ENCODE measurements at places on chromosomes 7 and 10.
A peak's percentile ranks its signal among the peaks of the same experiment; 100 is the strongest.

DNA sequence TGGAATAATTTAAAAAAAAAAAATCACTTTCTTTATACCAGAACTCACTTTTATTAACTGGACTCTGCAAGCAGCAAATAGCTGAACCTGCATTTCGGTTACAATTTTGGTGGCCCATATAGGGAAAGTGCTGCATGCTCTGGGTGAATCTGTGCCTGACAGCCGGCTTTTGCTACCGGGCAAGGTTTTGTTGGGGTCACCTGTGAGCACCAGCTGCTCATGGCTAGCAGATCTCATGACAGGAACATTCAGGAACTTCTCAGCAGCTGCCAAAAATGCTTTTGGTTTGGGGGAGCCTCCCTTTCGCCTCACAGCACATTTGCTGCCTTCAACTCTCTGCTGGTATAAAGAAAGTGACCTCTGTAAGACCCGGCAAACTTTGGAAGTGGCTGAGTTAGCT, 13.2 kb upstream of the CREB3L2 start:
- DNase-seq, result no peak

DNA sequence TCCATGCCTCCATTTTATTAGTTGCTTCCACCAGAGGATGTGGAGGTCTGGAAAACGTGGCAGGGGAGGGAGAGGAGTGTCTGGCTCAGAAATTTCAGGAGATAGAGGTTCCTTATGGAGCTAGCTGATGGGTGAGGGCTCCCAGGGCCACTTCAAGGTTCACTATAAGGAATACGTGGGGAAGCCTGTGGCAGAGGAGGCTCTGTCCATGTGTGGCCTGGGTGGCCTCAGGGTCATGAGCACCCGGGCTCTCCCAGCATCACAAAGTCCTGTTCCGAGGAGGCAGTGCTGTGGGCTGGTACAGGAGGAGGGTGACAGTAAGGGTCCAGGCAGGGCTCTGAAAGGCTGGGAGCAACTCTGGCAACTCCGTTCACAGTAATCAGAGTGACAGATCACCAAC, 24.6 kb downstream of the ARHGAP22 start:
- DNase-seq, result no peak

GRCh38 chr10:16361086-16361485, 75.7 kb upstream of the PTER start:
- DNase-seq, result no peak

DNA sequence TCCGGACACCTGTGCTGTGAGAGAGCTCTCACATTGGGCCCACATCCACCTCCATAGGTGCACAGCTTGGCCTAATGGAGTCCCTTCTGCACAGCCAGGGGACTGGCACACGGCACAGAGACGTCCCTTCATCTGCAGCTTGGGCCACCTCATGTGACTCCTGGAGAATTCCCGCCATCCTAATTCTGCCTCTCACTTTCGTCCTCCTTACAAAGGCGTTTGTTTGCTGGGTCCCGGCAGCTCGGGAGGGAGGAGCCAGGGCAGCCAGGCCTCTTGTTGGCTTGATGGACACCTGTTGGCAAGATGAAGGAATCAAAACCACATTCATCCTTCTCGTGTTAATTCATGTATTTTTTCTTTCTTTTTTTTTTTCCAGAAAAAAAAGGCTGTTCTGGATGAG, 30.7 kb upstream of the TTYH3 start:
- DNase-seq, result no peak

GRCh38 chr10:17031637-17032635, 97.7 kb downstream of the CUBN start:
- no peak for DNase-seq

DNA sequence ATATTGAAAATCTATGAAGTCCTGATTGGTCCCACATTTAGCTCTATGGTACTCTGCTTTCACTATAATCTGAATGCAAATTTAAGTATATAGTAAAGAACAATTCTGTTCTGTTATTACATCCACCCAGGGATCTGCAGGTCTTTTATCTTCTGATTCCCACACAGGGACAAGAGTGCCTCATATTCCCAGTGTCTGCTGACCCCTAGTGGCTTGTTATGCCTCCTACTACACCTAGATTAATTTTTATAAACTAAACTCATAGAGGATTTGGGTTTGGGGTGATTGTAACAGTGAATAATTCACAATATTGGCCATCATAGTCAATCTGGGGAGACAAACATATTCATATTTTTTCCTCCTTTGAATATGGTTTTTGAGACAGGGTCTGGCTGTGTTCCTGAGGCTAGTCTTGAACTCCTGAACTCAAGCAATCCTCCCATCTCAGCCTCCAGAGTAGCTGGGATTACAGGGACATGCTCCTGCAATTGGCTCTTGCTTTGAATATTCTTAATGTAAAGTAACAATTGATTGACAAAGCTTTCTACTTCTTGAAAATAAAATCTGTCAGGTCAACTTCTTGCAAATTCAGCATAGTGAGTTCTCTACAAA, 282.1 kb downstream of the KCND2 start:
- peak; percentile 30 for DNase-seq

DNA sequence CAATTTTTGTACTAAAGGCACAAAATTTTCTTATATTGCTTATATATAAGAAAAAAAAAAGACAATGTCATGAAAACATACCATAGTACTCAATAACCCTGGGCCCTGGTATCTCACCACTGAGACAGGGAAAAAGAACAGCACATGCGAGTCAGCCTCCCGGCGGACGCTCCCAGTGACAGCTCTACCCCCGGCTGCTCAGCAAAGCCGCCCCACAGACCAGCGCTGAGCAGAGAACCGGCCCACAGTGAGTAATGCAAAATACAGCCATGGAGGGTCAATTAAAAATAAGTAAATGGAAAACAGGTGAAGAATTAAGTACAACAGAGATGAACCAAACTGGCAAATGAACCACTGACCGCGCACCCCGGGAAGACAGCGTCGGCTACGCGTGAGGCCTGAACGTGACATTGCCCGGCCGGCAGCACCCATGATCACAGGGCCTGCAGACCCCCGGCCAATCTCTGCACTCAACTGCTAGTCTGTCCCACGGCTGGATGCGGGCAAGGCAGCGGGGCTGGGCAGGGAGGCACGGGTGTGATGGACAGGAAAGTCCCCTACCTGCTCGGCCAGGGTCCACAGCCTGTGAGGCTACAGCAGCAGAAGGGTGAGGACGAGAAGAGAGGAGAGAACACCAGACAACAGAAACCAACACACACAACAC, 175.9 kb downstream of the ZMYND11 start:
- DNase-seq, result no peak

DNA sequence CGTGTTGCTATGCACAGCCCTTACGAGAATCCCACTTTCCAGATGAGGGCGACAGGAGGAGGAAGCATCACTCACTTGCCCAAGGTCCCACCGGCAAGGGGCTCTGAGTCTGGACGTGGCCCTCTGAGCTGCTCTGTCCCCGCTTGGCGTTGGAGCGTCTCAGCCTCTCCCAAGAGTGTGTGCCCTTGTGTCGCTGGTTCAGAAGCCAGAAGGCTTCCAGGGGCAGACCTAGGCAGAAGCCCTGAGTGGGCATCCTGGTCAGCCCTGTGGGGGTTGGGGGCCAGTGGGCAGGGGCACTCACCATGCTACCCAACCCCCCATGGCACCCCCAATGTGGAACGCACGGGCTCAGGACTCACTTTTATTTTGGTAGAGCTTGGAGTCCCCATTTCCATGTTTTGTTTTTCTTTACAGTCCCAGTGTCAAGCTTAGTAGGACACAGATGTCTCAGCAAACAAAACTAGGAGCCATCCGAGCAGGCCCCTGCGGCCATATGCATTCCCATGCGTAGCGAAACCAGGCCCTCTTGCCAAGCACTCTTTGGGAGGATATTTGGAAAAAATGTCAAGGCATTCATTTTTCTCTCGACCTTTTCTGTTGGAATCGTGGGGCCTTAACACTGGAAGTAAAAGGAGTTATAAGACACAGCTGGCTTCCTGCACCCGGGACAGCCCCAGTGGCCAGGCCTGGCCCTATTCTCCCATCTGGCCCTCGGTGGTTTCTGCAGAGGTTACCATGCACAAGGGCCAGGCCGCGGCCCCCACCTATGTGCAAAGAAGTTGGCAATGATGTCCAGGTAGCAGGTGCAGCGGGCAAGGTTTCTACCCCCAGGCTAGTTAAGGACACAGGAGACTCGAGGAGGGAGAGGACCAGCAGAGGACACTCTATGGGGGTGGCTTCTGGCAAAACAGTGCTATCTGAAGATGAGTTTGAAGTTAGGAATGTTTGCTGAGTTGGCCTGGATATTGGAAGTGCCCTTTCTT, 97.0 kb downstream of the LHPP start:
- no peak for DNase-seq

DNA sequence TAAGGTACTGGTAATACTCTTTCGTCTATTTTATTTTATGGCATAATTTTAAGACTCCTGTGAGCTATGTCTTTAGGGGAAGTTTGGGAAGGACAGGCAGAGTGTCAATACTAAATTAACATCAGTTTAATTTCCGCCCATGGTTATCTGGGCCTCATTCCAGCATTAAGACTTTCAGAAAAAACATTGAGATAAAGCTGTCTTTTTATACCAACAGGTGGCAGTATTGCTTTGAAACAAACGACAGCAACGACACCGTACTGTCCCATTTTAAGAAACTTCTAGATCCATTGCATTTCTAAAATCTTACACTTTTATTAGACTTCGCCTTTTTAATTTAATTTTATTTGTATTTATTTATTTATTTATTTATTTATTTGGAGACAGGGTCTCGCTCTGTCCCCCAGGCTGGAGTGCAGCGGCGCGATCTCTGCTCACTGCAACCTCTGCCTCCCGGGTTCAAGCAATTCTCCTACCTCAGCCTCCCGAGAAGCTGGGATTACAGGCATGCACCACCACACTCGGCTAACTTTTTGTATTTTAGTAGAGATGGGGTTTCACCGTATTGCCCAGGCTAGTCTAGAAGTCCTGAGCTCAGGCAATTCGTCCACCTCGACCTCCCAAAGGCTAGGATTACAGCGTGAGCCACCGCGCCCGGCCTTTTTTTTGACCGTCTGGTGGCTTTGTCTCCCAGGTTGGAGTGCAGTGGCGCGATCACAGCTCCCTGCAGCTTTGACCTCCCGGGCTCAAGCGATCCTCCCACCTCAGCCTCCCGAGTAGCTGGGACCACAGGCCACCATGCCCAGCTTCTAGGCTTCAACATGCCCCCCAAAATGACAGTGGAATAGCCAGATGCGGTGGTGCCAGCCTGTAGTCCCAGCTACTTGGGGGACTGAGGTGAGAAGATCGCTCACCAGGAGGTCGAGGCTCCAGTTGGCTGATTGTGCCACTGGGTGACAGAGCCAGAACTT, 78.7 kb upstream of the C1GALT1 start:
- peak; percentile 35 for DNase-seq

DNA sequence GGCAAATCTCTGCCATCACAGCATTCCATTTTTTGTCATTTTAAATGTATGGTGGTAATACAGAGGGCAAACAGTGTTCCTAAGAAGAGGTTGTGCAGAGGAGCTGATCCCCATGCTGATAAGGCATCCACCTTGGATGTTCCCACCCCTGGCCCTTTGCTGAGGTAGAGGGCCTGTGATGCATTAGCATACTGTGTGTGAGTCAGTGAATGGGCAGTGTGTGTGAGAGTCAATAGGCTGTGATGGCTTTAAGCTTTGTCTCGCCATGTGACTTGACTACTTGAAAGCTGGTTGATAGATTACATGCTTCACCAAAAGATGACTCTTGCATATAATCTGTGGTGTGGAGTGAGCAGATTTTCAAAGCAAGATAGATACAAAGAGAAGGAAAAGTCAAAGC, 81.3 kb downstream of the INSYN2A start:
- DNase-seq, result no peak

DNA sequence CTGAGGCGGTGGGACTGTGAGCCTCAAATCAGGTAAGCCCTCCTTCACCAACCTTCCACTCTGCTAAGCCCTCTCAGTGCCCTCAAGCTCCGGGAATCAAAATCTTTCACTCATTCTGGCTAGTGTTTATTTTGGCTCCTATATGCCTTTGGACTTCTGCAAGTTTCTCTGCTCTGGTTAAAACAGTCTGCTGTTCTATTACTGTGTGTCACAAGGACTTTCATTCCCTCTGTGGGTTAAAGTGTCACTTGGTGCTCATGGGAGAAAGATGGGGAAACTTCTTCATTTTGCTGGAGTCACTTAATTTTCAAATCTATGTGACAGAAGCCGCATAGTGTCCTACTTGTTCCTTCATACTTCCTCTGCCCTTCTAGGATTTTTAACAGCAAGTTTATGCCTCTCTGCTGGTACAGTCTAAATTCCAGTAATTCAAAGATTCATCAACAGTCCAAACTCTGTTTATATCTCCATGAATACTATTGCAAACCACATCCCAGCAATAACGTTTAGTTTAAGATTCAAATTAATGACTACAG, 61.3 kb downstream of the CD36 start:
- no peak for DNase-seq

- no peak for DNase-seq
Measured at GRCh38 chr10:105658696-105659095, 1017.6 kb downstream of the SORCS3 start.

DNA sequence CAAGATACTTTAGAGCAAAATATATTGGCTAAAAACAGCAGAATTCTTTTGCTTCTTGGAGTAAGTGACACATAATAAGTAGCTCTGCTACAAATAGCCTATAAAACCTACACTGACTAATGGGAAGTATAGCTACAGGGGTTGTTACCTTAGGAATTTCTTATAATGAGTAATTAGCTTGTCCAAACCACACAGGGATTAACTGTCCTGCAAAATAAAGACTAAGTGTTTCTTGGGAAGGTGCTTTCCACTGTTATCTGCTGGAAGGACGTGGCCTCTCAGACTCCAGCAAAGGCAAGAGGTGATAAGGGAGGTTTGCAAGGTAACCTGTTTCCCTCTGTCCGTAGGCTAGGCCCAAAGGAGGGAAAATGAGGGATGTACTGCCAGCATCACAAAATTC, 302.4 kb downstream of the DOCK4 start:
- DNase-seq, result no peak

GRCh38 chr7:77482015-77482414, 55.1 kb upstream of the PTPN12 start:
- no peak for DNase-seq

DNA sequence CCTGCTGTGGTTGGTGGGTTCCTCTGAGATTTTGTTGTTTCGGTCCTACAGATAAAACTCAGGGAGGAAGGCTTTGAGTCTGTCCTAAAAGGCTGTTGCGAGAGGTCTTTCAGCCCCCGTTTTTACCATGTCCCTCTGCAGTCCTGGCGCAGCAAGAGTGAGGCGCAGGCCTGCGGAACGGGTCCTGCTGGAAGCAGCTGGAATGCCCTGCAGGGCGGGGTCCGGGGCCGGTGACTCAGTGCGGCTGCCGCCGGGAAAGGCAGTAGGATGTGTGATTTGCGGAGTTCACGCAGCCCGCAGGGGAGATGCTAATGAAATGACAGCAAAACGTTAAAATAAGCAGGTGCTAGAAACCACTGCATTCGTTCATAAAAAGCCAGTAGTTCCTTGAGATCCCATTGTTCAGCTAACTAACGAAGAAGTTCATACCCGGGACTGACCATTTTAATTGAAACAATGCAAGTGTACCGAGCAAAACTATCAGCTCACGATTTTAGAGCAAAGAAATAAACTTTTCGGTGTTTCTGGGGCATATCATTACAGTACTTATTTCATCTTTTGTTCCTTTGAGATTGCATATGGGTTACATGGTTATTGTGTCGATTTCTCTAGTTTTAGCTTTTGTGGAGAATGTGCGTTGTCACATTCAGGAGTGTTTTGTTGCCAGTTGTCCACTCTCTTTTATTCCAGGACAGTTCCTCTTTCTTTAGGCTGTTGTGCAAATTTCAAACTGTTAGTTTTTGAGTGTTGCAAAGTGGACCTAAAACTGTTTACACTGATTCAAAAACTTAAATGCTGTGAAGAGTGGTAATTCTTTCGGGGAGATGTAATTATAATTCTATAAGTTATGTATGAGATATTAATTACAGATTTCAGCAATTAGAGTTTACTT, 783 bp downstream of the ANLN start:
- no peak for DNase-seq

All from non-pigmented ciliary epithelial cell (primary cell).